ENCODE measurements at places on chromosomes 2 and 18. TPM values are rescaled to one million over a fixed set of nuclear protein-coding genes. Genes with fewer than 3 reads are reported as not detected.

PTGR3 gene
- total RNA-seq: 24.8 TPM

FBXO48 gene
- 0.35 TPM for total RNA-seq

UGT1A4 gene
- not detected for total RNA-seq

C1QL2 gene
- total RNA-seq: not detected

CKAP2L gene
- total RNA-seq: 4.0 TPM

LRRFIP1 gene
- 64.3 TPM for total RNA-seq

NFATC1 gene
- total RNA-seq: 3.7 TPM

AMER3 gene
- not detected for total RNA-seq

GPR17 gene
- total RNA-seq: not detected

NEB gene
- not detected for total RNA-seq

POTEE gene
- not detected for total RNA-seq

FASTKD1 gene
- total RNA-seq: 7.8 TPM

CFAP210 gene
- not detected for total RNA-seq

ALLC gene
- total RNA-seq: not detected

IMP4 gene
- 121 TPM for total RNA-seq
